ENCODE measurements at places on chromosomes 1 and 21. TPM values are rescaled to one million over a fixed set of nuclear protein-coding genes. Genes with fewer than 3 reads are reported as not detected.

Gene CFHR2
- total RNA-seq: not detected

GRCh38 chr1:109131059-109131458, 17.1 kb downstream of the ELAPOR1 start:
- H3K27me3 ChIP-seq: no peaks in the 10 kb centered on the region
- DNase-seq: no peak
- H3K27ac ChIP-seq: no peak overlapping the region
- H3K36me3 ChIP-seq: no peaks in the 10 kb centered on the region

DNA sequence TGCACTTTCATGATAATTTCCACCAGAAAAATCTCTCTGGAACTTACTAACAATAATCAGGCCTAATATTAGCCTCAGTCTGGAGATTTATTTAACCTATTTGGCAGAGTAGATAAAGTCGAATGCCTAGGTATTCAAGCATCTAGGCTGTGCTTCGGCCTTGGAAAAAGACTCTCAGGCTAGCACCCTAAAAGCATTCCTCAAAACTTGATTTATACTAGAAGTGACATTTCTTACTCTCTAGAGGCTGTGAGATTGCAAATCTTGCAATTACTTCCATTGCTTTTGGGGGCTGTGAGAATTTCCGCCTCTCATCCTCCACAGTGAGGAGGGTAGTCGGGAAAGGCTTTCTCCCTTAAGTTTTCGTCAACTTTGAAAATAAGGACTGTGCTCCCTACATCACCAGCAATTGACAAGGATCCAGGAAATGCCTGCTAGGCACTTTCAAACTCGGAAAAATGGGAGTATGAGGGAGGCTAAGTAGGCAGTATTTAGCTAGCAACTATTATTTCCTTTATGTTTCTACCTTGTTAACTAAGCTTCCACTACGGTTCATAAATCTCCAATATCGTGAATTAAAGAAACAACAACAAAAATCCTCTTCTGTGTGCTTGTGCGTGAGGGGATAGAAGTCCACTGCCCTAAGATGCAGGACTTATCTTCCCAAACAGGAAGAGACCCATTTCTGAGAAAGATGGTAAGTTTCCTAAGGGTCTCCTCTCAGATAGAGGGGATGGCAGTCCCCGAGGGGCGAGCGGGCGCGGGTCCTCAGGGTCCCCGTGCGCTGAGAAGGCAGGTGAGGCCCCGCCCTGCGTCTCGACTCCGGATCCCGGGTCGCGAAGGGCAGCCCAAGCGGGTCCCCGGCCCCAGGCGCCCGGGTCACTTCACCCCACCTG, 1.1 kb upstream of the LMO4 start:
- H3K36me3 ChIP-seq: no peaks in the 10 kb centered on the region
- peaks cover 23% of the 10 kb centered on the region for H3K4me1 ChIP-seq
- peak overlapping the region; percentile 54 for H3K27ac ChIP-seq
- no peaks in the 10 kb centered on the region for H3K27me3 ChIP-seq
- peak overlapping the region; percentile 36 for H3K4me3 ChIP-seq
- DNase-seq: no peak

DNA sequence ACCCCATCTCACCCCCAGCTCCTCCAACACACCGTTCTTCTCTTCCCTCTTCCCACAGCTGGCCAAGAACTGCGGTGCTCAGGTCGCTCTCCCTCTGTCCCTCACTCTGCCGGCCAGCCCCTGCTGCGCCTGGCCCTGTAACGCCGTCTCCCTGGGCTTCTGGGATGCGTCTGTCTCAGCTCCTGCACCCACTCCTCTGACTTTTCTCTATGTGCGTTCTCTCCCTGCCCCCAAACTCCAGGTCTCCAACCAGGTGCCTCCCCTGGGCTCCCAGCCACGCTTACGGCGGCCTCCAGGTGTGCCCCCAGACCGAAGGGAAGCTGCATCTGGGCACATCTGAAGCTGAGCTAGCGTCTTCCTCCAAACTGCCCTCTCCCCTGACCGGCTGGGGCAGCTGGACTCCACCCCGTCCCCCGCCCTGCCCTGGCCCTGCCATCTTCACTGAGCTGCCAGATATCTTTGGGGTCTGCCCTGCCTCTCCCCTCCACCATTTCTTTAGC, 2.6 kb downstream of the KRTAP10-12 start:
- H3K4me3 ChIP-seq: no peak overlapping the region
- no peak for DNase-seq
- H3K27ac ChIP-seq: no peak overlapping the region
- no peaks in the 10 kb centered on the region for H3K4me1 ChIP-seq
- peaks cover 27% of the 10 kb centered on the region for H3K27me3 ChIP-seq
- no peaks in the 10 kb centered on the region for H3K36me3 ChIP-seq

- DNase-seq: no peak
- no peaks in the 10 kb centered on the region for H3K36me3 ChIP-seq
- no peak overlapping the region for H3K27ac ChIP-seq
- no peaks in the 10 kb centered on the region for H3K4me1 ChIP-seq
- no peaks in the 10 kb centered on the region for H3K27me3 ChIP-seq
Observed at GRCh38 chr1:186799689-186800054, 29.1 kb upstream of the PLA2G4A start.
